ENCODE measurements at places on chromosomes 2 and 18. TPM values are rescaled to one million over a fixed set of nuclear protein-coding genes. Genes with fewer than 3 reads are reported as not detected.

- H3K4me1 ChIP-seq = peaks cover 6% of the 10 kb centered on the region
- H3K4me3 ChIP-seq = no peak overlapping the region
- no peak overlapping the region for H3K27ac ChIP-seq
Measured at GRCh38 chr2:217449444-217449843, 553.4 kb downstream of the TNS1 start.

Gene ADD2
- total RNA-seq = under 0.01 TPM

- peaks cover 15% of the 10 kb centered on the region for H3K4me1 ChIP-seq
- H3K36me3 ChIP-seq = no peaks in the 10 kb centered on the region
- DNase-seq = no peak
- H3K27ac ChIP-seq = no peak overlapping the region
- H3K4me3 ChIP-seq = no peak overlapping the region
Measured at GRCh38 chr2:200738590-200738989, 73.1 kb upstream of the BZW1 start.

Gene LONRF2
- total RNA-seq = under 0.01 TPM

DNA sequence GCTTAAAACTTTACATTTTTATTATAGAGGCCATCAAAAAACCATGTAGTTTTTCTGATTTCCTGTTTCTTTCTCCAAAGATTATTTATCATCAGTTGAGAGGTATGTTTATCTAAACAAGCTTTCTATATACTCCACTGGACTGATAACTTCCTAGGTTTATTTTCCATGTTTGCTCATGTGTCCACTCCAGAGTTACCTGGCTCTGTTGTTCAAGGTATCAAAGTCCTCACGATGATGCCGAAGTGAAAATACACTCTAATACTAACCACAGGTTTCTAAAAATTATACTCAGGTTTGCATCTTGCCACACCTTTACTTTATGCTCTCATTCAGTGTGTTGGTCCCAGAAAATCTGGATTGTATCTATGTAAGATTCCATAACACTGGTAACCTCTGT, 287.9 kb upstream of the GULP1 start:
- H3K36me3 ChIP-seq = no peaks in the 10 kb centered on the region
- H3K4me3 ChIP-seq = no peak overlapping the region
- H3K27ac ChIP-seq = no peak overlapping the region
- no peaks in the 10 kb centered on the region for H3K27me3 ChIP-seq
- H3K4me1 ChIP-seq = no peaks in the 10 kb centered on the region

Gene FRZB
- total RNA-seq = 0.32 TPM

DNA sequence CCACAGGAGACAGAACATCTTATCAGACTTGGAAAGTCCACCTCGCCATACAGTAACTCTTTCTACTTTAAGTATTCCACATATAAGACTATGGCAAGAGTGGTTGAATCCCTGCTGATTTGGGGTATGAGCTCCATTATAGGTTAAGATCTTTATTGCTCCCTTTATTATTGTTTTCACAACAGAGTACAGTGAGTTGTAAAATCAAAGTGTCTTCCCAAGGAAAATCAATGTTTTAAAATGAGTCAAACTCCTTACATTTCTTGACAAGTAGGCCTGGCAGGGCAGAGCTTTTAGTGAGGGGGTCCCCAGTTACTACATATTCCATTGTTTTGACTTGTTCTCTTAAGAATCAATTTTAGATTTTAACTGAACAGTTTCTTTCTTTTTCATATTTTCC, 49.6 kb upstream of the STAT1 start:
- no peak overlapping the region for H3K4me3 ChIP-seq
- no peaks in the 10 kb centered on the region for H3K27me3 ChIP-seq
- DNase-seq = no peak
- peaks cover 10% of the 10 kb centered on the region for H3K4me1 ChIP-seq
- no peaks in the 10 kb centered on the region for H3K36me3 ChIP-seq
- H3K27ac ChIP-seq = no peak overlapping the region

Gene VIT
- total RNA-seq = not detected

Gene PRKRA
- 50.0 TPM for total RNA-seq

Gene SAG
- not detected for total RNA-seq

DNA sequence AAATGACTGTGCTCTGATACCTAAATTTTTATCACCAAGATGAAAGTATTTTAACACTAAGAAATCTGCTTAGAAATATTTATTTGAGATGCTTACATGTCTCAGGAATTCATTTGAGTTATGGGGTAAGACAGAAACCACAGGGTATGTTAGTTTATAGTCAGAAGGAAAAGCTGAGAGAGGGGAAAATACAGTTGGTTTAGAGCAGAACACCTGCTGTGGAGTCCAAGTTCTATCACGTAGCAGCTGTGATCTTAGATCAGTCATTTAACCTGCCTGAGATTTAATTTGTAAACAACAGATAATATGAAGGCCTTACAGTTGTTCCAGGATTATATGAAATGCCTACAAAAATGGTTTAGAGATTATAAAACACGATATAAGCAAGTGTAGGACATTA, 29.0 kb downstream of the PDE6D start:
- H3K27ac ChIP-seq = no peak overlapping the region
- no peak overlapping the region for H3K4me3 ChIP-seq
- H3K4me1 ChIP-seq = no peaks in the 10 kb centered on the region
- H3K27me3 ChIP-seq = no peaks in the 10 kb centered on the region
- no peak for DNase-seq

DNA sequence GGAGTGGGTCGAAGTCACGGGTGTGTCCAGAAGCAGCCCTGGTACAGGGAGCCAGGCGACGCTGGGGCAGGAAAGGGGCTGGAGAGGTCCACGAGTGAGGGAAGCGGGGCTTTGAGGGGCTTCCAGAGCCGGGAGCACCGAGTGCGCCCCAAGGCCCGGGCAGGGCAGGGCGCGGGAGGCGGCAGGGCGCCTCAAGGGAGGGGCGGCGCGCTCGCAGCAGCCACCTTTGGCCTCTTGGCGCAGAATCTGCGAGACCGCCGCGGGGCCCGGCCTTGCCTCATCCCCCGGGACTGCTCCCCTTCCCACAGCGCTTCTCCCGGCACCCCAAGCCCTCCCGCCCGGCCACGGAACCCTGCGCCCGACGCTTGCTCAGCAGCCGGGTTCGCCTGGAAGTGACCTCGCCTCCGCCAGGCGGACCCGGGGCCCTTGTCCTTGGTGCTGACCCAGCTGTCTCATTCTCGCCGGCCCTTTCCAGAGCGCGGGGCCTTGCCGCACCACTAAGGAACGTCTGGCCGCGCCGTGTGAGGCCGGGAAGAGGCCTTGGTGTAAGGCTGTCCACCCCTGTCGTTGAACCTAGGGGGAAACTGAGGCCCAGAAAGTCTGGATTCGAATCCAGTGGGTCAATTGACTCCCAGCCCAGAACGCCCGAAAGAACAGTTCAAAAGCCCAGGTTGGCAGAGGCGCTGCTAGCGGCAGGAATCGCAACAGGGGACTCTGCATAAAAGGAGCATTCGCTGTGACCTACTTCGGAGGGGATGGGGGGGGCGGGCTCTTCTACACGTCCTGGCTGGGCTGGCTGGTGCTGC, 584 bp upstream of the DNER start:
- no peaks in the 10 kb centered on the region for H3K36me3 ChIP-seq
- H3K27ac ChIP-seq = no peak overlapping the region
- no peaks in the 10 kb centered on the region for H3K4me1 ChIP-seq
- H3K4me3 ChIP-seq = peak overlapping the region; percentile 47

Gene ANKRD62
- not detected for total RNA-seq
